Central memory CD8-positive, alpha-beta T cell (primary cell): ENCODE measurements at places on chromosomes 5 and 9.
A peak's percentile ranks its signal among the peaks of the same experiment; 100 is the strongest.

GRCh38 chr9:20356403-20357036 lies 265.8 kb downstream of the MLLT3 start:
- DNase-seq = no peak

DNA sequence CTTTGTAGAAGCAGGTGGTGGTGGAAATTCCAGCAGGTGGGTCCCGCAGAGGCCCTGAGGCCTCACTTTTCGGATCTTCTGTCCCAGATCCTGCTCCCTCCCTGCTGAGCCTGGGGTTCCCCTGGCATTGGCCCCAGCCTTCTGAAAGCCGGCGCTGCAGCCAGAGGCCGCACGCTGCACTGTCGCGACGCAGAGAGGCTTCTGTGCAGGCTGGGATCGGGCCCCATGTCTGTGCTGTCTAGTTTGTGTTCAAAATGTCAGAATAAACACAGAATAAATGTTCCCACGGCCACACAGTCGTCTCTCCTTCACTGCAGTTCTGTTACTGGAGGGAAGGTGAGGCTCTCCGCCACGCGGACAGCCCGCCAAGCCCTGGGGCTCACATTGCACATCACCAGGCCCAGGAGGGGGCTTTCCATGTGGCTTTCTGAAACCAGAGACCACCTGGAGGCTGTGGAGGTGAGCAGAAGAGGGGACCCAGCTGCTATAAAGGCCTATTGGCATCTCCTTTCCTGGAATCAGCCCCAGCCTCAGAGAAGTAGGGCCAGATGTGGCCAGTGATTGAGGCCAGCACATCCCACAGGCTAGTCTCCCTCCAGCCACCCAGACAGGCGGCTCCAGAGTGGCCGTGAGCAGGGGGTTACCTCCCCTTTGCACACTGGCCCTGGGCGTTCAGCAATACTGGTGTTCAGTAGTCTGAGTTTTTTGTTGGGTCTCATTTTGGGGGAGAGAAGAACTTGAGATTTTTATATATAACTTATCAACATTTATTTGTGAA lies 46.5 kb downstream of the USP20 start:
- DNase-seq = no peak

GRCh38 chr5:73899055-73899454 lies 273.1 kb downstream of the ARHGEF28 start:
- DNase-seq = no peak

DNA sequence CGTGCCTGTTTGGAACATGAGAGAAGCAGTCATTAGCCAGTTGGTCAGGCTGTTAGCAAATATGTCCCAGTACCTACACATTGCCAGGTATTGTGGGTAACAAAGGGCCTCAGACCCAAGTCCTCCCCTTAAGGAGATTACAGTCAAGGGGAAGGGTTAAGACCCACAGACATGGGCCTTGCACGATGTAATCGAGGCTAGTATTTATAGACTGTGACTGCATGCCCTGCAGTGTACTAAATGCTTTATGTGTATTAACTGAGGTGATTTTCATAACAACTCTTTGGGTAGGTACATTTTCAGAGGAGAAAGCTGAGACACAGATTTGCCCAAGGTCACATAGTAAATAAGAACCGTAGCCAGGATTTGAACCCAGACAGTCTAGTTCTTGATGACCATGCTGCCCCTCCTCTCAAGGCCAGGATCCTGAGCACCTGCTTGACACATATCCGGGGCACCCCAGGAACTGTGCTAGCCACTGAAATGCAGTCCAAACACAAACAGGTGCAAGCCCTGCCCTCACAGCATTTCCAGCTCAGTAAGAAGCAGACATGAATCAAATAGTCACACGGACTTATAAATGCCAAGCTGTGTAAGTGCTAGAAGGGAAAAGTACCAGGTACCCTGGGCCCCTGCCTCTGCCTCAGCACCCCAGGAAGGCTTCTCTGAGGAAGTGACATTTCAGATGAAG lies 32.0 kb upstream of the GRPEL2 start:
- no peak for DNase-seq

GRCh38 chr5:77218263-77218662 lies 7.8 kb downstream of the PDE8B start:
- no peak for DNase-seq

- peak; percentile 64 for DNase-seq
Measured at GRCh38 chr5:67165526-67166459, 30.8 kb downstream of the CD180 start.

- DNase-seq = peak; percentile 59
Measured at GRCh38 chr9:34380511-34381315, 4.0 kb upstream of the MYORG start.

GRCh38 chr5:98827161-98827560 lies 53.7 kb downstream of the RGMB start:
- DNase-seq = no peak

GRCh38 chr9:88991066-88992034 lies at the start of gene S1PR3:
Gene S1PR3 (plus strand): TSS chr9:88991468. CDS start chr9:89001201, 9,733 bp downstream.
- no peak for DNase-seq

- DNase-seq = no peak
Measured at GRCh38 chr5:171264843-171265242, 44.2 kb upstream of the TLX3 start.

- DNase-seq = no peak
Measured at GRCh38 chr5:3104429-3105060, 353.1 kb upstream of the IRX2 start.

- no peak for DNase-seq
Measured at GRCh38 chr9:98627296-98627695, 81.4 kb downstream of the GABBR2 start.

- DNase-seq = no peak
Measured at GRCh38 chr5:39235648-39236047, 16.3 kb upstream of the FYB1 start.

DNA sequence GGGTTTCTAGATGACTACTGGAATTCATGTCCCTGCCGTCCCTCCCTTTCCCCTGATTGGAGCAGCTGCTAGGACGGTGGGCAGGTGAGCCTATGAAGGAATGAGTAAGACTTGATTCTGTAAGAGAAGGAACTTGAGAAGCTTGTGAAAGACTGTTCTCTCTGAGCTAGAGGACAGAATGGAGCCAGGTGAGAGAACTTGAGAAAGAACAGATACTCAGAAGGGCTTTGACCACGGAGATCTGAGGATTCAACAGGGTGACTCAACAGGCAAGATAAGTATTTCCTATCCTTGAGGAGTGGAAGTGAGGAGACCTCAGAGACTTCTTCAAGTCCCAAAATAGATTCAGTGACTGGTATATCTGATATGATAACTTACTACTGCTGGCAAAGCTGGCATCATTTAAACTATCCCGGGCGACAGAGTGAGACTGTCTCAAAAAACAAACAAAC lies 41.9 kb downstream of the HSDL2 start:
- no peak for DNase-seq

GRCh38 chr9:133255371-133256135 lies 19.4 kb downstream of the ABO start:
- DNase-seq = no peak

- no peak for DNase-seq
Measured at GRCh38 chr5:2093859-2094615, 211.3 kb upstream of the IRX4 start.

DNA sequence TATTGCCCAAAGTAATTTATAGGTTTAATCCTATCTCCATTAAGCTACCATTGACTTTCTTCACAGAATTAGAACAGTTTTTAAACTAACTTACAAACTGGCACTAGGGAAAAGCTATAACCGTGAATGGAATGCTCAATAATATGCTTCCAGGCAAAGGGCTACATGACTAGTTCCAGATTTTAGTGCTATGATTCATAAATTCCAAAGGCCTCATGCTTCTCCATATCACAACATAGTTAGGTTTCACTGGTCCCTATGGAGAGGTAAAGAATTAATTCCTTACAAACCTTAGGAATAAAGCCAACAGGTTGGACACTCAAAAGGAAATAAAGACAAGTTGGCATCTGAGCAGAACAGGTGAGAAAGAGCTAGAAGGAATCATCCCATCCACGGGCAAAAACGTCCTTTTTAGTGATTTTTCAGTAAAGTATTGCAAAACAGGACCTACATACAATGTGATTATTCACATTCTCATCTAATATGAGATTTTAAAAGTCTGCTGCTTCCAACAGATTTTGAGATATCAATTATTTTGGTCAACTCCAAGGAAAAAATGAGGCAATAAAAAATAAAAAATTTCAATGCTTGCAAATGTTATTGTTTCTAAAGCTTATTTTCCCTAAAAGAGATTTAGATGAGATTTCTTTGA lies 97.0 kb upstream of the TARS1 start:
- DNase-seq = no peak

DNA sequence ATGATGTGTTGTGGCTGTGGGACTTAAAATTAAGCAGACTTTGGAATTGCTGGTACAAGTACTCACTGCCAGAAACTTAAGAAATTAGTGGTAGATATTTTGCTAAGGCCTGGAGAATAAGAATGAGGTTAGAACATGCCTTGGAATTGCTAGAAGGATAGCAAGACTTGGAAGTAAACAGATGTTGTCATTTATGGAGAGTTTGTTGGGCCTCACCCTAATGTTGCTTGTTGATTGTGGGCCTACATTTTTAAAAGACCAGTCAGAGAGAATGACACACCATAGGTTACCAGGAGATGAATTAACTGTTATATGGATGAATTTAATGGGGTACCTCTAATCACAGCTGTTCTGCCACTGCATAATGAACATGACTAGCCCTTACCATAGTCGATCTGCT lies 120.1 kb upstream of the GAS1 start:
- DNase-seq = no peak

GRCh38 chr5:62521319-62521718 lies 57.3 kb upstream of the LRRC70 start:
- DNase-seq = no peak

DNA sequence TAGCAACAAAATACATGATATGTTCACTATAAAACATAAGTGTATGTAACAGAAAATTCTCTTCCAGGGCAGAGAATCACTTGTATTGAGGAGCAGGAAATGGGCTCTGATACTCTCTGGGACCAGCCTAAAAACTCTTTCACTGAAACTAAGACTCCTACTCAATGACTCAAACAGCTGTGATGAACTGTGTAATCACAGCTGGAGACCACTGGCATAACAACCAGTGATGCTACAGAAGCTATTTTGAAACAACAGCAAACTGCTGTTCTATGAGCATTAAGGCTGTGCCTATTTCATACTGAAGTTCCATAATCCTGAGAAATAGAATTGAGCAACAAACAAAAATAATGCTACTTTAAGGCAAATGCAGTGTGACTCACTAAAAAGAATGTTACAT lies 594.0 kb downstream of the HINT1 start:
- DNase-seq = no peak

DNA sequence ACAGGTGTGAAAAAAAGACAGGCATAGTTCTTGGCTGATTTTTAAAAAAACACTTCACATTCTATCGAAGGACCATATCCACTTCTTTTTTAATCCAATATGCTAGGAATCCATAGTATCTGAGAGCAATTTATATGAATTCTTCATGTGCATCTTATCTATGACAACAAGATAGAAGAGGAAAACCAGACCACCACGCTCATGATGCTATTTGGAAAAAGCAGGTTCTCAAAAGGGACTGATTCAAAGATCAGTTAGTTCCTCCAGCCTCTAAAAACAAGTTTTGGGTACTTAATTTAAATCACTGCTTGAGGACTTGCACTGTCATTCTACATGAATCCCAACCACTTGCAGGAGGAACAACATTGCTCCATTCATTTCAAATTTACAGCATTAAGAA lies 6.3 kb downstream of the MEF2C start:
- DNase-seq = no peak

GRCh38 chr9:134301387-134302129 lies 24.7 kb upstream of the RXRA start:
- peak; percentile 79 for DNase-seq

DNA sequence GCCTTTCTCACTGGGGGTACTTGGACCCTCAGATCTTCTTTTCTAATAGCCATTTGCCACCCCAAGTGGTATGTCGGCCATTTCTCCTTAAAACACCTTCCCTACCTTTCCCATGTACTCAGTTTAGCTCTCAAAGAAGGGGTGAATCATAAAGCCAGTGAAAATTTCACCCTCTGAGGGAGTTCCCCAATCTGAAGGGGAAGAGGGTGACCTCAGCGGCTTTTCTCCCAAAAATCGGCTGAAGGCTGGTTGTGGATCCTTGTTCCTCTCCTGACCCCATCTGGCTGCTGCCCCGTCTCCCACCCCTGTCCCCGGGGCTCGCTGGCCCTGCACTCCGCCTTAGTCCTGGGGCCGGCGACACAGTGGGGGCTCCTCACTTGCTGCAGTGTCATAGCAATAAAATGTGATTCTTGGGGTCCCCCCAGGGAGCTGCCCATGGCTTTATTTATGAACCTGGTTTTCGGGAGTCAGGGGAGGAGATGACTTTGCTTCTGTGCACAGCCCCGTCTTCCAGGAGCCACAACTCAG lies 17.3 kb upstream of the LTC4S start:
- no peak for DNase-seq

GRCh38 chr9:92276331-92277032 lies 17.0 kb downstream of the IARS1 start:
- DNase-seq = no peak

DNA sequence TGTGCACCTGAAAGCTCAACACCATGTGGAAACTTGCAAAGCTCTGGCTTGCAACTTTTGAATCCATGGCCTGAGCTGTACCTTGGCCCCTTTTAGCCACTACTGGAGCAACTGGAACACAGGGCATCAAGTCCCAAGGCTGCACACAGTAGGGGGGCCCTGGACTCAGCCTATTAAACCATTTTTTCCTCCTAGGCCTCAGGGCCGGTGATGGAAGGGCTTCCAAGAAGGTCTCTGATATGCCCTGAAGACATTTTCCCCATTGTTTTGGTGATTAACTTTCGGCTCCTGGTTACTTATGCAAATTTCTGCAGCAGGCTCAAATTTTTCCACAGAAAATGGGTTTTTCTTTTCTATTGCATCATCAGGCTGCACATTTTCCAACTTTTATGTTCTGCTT lies 22.7 kb upstream of the PRLR start:
- no peak for DNase-seq

DNA sequence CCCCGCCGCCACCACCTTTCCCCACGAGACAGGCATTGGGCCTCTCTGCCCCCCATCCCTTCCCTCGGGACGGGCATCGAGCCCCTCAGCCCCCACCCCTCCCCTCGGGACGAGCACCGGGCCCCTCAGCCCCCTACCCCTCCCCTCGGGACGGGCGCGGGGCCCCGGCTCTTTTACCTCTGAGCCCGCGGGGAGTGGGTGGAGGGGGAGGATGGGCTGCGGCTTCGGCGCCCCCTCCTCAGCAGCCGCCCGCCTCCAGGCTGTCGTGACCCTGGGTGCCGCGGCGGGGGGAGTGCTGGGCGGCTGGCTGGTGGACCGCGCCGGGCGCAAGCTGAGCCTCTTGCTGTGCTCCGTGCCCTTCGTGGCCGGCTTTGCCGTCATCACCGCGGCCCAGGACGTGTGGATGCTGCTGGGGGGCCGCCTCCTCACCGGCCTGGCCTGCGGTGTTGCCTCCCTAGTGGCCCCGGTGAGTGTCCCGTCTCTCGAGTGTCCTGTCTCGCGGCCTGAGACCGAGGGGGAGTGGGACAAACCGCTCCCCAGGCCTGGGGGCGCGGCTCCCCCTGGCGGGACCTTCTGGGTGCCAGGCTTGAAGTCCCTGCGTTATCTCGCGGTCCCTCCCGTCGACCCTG lies 791 bp downstream of the SLC2A8 start:
- no peak for DNase-seq

GRCh38 chr9:97425973-97426336 lies 14.1 kb downstream of the TDRD7 start:
- no peak for DNase-seq

GRCh38 chr5:180563994-180564393 lies 27.3 kb downstream of the SCGB3A1 start:
- DNase-seq = no peak
